ENCODE measurements at places on chromosomes 7 and 10.

DNA sequence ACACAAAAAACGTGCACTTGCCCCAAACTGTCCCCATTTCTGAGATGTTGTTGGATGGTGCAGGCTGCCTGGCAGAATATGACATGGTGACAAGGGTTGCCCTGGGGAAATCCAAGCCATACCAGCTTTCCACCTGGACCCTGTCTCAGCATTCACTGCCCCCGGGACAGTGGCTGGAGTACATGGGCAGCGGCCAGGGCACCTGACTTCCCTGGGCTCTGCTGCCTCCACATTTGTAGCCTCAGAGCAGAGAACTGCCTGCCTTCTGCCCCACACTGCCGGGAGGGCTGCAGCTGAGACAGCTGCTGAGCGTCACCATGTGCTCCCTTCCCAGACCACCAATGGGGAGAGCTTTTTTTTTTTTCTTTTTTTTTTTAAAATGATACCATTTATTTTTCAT is 222.9 kb upstream of the ZNF32 start:
- DNase-seq: no peak

DNA sequence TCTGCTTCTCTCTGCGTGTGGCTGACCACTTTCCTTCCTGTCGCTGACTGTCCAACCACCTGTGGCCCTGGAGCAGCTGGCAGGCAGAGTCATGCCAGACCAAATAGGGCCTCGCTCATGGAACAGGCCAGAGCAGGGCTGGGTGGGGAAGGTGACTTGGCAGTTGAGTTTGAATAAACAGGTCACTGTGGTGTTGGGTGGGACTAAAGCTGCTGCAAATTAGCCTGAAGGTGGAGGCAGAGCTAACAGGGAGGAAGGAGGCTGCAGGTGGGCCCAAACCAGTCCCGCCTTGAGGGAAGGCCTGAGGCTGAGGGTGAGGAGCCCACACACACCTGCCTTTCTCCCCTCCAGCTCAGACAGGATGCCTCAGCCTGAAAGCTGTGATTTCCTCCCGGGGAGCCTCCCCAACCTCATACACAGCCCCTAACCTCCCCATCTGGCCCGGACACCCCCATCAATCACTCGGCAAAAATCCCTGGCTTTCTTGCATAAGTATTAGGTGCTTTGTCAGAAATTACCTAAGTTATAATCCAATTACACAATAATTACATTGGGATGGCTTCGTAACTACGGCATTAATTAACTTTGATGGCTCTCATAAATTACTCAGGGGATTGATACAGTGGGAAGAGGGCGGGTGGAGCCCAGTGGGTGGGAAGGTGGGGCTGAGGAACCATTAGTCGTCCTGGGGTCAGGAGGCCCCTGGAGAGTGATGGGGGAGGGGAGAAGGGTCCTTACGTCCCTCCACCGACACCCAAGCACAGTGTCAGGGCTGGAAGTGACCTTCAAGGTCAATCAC is 97.7 kb upstream of the PCBD1 start:
- DNase-seq: no peak

- no peak for DNase-seq
Observed at GRCh38 chr7:78218051-78218450, 419.5 kb downstream of the PHTF2 start.

- no peak for DNase-seq
Observed at GRCh38 chr7:130274296-130274695, 7.6 kb downstream of the CPA2 start.

GRCh38 chr7:45659496-45660139 is 85.5 kb downstream of the ADCY1 start:
- DNase-seq: no peak
